Naive thymus-derived CD8-positive, alpha-beta T cell (primary cell): ENCODE measurements at places on chromosomes 12 and 14. TPM values are rescaled to one million over a fixed set of nuclear protein-coding genes. Genes with fewer than 3 reads are reported as not detected.
A peak's percentile ranks its signal among the peaks of the same experiment; 100 is the strongest.

DNA sequence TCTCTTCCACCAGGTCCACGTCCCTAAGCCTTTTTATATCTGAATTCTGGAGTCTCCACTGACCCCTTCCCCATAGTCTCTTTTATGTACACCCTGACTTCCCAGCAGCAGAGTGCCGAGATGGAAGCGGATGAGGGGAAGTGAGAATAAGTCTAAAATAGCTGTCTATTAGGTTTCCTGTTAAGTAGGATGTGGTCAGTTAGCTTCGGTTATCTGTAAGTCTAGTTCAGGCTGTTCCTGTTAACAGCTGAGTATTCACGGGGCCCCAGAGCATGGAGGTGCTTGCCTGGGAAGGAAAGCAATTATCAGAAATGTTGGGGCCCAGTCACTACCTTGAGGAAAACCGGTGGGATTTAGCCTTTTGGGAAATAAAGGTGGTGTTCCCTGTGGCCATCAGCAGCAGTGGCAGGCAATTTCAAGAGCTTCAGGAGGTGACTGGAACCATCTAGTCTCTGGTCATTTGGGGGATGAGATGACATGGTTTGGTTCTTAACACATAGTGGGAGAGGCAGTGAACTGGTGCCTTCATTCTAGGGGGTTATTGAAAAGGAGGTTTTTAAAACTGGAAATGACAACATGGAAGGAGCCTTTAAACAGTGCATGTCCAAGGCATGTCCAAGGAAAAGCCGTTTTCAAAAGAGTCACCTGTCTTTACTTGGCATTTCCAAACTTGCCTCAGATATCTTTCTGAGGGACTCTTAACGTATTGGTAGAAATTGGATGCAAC, 21.8 kb downstream of the CHST11 start:
- H3K36me3 ChIP-seq = no peaks in the 10 kb centered on the region
- peak overlapping the region; percentile 81 for H3K4me3 ChIP-seq
- no peaks in the 10 kb centered on the region for H3K27me3 ChIP-seq
- H3K27ac ChIP-seq = peak overlapping the region; percentile 91
- DNase-seq = no peak
- peaks cover 83% of the 10 kb centered on the region for H3K4me1 ChIP-seq

DNA sequence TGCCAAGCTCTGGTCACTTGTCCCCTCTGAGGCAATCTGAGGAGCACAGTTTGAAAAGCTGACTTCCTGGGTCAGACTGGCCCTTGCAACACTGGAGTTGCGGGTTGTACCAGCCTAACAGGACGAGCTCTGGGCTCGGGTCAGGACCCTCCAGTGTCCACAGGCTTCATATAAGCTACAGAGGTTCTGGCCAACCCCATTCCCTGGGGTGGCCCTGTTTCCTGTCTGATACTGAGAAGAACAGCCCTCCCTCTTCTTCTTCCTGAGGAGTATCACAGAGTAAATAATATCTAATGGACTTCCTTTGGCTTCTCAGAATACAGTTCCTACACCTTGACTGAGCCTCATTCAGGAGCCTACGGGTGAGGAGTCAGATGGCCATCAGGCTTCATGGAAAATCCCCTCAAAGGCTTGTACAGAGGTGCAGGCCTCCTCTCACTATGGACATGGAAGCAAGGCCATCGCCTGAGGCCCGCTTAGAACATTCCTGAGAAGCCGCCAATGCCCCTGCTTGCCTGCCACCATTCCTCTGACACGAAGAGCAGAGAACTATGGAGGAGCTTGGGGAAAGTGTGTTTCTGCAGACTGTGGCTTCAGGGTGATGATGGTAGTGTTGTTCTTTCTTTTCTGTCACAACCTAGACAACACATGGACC, 28.5 kb upstream of the ANO2 start:
- H3K4me1 ChIP-seq = no peaks in the 10 kb centered on the region
- H3K36me3 ChIP-seq = no peaks in the 10 kb centered on the region
- H3K27me3 ChIP-seq = peaks cover 24% of the 10 kb centered on the region
- no peak for DNase-seq
- no peak overlapping the region for H3K4me3 ChIP-seq

GRCh38 chr12:2264651-2265232, 212.0 kb downstream of the CACNA1C start:
- no peaks in the 10 kb centered on the region for H3K36me3 ChIP-seq
- H3K4me1 ChIP-seq = peaks cover 3% of the 10 kb centered on the region
- H3K27me3 ChIP-seq = no peaks in the 10 kb centered on the region

DNA sequence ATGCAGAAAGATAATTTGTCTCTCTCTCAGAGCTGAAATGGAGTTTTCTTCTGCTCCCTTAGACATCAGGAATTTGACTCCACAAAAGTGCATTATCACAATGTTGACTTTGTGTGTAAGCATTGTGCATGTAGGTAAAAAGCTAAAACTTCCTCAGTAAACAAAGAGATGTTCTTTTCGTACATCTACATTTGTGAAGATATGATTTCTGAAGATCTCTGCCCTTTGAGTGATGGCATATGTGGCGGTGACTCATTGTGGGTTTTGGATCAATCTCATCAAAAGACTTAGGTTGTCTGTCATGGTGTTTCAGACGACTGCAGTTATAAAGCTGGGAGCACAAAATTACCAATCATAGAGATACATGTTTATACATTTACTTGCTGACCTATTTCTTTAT, 411.4 kb upstream of the LMO3 start:
- no peaks in the 10 kb centered on the region for H3K27me3 ChIP-seq
- no peaks in the 10 kb centered on the region for H3K4me1 ChIP-seq
- no peak for DNase-seq
- H3K36me3 ChIP-seq = no peaks in the 10 kb centered on the region

GPR84 gene
- polyA plus RNA-seq = not detected

GRCh38 chr12:117142094-117142493, 42.9 kb upstream of the TESC start:
- no peak for DNase-seq
- no peaks in the 10 kb centered on the region for H3K4me1 ChIP-seq
- H3K36me3 ChIP-seq = peaks cover 49% of the 10 kb centered on the region
- H3K27ac ChIP-seq = no peak overlapping the region
- H3K27me3 ChIP-seq = no peaks in the 10 kb centered on the region
- H3K4me3 ChIP-seq = no peak overlapping the region

GRCh38 chr12:94152292-94153078, 4.1 kb downstream of the PLXNC1 start:
- H3K27ac ChIP-seq = peak overlapping the region; percentile 14
- H3K4me3 ChIP-seq = peak overlapping the region; percentile 39
- DNase-seq = no peak
- no peaks in the 10 kb centered on the region for H3K27me3 ChIP-seq

DNA sequence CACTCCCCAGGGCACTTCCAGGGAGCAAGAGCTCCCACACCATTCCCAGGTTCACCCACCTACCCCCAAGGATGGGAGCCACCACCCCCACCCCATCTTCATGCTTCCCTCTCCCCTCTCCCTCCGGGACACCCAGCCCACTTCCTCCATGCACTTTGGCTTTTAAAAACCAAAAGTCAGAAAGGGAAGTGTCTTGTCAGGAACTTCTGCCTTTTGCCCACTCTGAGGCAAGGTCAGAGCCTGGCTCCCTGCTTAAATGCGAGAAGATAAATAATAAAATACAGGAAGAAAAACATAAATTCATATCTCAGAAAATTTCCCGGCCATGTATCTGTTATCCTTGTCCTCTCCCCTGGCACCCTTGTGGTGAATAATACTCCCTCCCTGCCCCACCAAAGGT, 81.6 kb downstream of the PTGER2 start:
- no peaks in the 10 kb centered on the region for H3K36me3 ChIP-seq
- no peak for DNase-seq
- H3K27ac ChIP-seq = peak overlapping the region; percentile 50
- no peak overlapping the region for H3K4me3 ChIP-seq
- H3K4me1 ChIP-seq = peaks cover 27% of the 10 kb centered on the region

C12orf54 gene
- polyA plus RNA-seq = not detected

CCDC198 gene
- not detected for polyA plus RNA-seq

GRIP1 gene
- 0.25 TPM for polyA plus RNA-seq

TMEM229B gene
- polyA plus RNA-seq = 27.5 TPM

MGP gene
- polyA plus RNA-seq = 0.14 TPM

OTUB2 gene
- polyA plus RNA-seq = 0.10 TPM

SDR39U1 gene
- polyA plus RNA-seq = 89.5 TPM

DNA sequence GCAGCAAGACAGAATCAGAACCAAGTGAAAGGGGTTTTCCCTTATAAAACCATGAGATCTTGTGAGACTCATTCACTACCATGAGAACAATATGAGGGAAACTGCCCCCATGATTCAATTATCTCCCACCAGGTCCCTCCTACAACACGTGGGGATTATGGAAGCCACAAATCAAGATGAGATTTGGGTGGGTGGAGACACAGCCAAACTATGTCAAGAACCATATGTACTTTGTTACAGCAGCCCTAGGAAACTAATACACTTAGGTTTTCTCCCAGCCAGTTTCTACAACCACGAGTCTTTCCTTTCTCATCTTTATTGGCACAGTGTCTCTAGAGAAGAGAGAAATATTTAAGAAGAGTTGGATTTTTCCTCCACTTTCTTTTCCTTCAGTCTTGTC, 72.6 kb downstream of the BTG1 start:
- H3K27ac ChIP-seq = no peak overlapping the region
- peaks cover 5% of the 10 kb centered on the region for H3K36me3 ChIP-seq
- H3K4me1 ChIP-seq = peaks cover 60% of the 10 kb centered on the region
- no peak for DNase-seq
- peak overlapping the region; percentile 48 for H3K4me3 ChIP-seq
- H3K27me3 ChIP-seq = no peaks in the 10 kb centered on the region

SERPINA10 gene
- not detected for polyA plus RNA-seq

DNA sequence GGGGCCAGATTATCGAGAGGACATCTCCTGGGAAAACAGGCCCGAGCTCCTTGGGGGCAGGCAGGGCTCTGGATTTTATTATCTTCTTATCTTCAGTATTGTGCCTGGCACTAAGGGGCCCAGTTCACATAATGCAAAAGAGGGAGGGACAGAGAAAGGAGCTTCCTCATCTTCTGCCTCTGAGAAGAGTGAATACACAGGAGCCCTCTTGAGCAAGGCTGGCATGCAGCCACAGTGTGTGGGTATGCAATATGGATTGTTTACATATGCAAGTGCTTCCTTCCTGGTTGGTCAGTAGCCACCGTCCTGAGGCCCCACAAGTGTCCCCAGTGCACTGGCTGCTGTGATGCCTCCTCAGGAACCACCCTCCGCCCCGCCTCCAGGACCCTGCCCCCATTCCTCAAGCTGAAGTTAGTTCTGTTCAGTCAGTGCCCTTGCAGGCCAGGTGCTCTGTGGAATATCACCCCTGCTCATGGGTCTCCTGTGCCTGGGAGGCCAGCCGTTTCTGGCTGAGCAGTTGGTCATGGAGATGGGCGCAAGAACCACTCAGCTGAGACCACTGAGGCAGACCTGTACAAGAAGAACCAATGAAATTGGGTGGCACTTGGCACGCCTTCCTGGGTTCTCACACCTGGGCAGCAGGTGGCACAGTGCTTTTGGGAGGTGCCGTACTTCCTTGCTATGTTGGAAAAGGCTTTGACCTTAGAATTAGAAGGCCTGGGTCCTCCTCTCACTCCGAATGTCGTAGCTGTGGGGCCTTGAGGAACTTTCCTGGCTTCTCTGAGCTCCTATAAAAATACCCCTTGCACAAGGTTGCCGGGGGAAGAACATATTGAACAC, 35.1 kb upstream of the ACTN1 start:
- H3K36me3 ChIP-seq = no peaks in the 10 kb centered on the region
- no peaks in the 10 kb centered on the region for H3K27me3 ChIP-seq
- no peak overlapping the region for H3K4me3 ChIP-seq
- H3K27ac ChIP-seq = no peak overlapping the region
- peaks cover 13% of the 10 kb centered on the region for H3K4me1 ChIP-seq

DNA sequence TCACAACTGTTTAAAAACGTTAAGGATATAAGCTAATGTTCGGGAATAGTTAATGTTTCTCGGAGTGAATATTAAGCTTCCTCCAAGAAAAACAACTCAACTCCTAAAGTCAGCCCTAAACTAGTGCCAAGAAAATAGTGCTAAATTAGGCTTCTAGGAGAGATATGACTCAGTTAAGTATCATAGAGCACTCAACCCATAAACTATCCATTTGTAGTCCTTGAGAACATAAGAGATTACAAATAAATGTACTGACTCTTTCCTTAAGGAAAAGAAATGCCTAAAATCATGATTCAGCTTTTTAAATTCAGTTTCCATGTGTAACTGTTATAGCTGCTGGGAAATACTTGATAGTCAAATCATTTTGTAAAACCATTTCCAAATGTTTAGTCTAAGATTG, 117.1 kb downstream of the HMGA2 start:
- no peaks in the 10 kb centered on the region for H3K36me3 ChIP-seq
- no peaks in the 10 kb centered on the region for H3K4me1 ChIP-seq
- H3K27me3 ChIP-seq = peaks cover 11% of the 10 kb centered on the region
- no peak overlapping the region for H3K4me3 ChIP-seq
- no peak overlapping the region for H3K27ac ChIP-seq

DNA sequence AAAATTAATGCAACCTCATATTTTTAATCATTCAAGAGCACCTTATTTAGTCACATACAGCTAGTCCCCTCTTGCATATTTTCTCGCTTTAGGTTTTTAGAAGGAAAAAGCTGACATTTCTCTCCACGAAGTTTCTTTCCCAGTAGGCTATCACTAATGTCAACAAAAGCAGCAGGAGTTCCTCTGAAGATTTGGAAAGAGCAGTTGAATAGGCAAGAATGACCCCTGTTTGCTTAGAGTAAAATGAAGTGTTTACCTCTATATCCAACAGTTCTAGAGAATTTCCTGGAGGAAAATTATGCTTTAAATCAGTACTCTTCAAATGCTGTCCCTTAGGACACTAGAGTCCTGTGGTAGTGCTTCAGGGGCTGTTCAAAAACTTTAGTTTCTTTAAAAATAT, 188.1 kb upstream of the PRKD1 start:
- H3K4me1 ChIP-seq = no peaks in the 10 kb centered on the region
- H3K27me3 ChIP-seq = no peaks in the 10 kb centered on the region
- no peaks in the 10 kb centered on the region for H3K36me3 ChIP-seq
- no peak for DNase-seq
- H3K4me3 ChIP-seq = no peak overlapping the region

- H3K27me3 ChIP-seq = no peaks in the 10 kb centered on the region
- no peak overlapping the region for H3K4me3 ChIP-seq
- no peaks in the 10 kb centered on the region for H3K36me3 ChIP-seq
- H3K4me1 ChIP-seq = no peaks in the 10 kb centered on the region
- no peak for DNase-seq
- H3K27ac ChIP-seq = no peak overlapping the region
These were observed 1109.8 kb downstream of the TMTC2 start for GRCh38 chr12:83796531-83796930.

DNA sequence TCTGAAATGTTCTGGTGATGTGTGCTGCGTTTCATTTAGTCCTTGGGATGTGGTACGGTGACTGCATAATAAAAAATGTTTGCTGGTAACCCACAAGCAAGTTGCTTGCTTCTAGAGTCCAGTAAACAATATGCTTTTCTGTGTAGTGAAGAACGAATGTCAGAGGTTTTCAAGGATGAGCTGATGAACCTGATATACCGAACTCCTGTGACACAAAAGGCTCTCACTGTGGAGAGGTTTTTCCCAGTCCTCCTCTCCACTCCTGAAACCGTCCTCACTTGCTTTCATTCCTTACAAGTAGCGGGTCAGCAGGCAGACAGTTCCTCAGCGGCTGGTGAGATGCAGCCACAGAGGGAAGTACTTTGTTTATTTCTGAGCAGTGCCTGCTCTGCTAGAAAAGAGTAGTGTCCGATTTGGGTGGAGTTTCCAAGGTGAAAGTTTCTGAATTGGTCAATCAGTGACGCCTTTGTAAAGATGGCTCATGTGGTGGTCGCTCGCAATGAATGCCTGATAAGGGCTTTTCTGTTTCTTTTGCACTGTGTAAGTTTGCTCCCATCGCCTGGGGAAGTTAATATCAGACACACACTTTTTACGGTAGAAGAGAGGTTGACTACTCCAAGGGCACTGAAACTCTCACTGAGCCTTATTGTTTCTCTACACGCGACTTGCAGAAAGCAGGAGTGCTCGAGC, 3.0 kb downstream of the ETV6 start:
- DNase-seq = no peak
- H3K36me3 ChIP-seq = no peaks in the 10 kb centered on the region
- H3K4me1 ChIP-seq = peaks cover 20% of the 10 kb centered on the region
- peak overlapping the region; percentile 93 for H3K4me3 ChIP-seq
- peak overlapping the region; percentile 98 for H3K27ac ChIP-seq
- H3K27me3 ChIP-seq = no peaks in the 10 kb centered on the region
